NK-92 treated with Interleukin-12 subunit alpha and Interleukin-12 subunit beta, amount 100 ng/mL, for 24 hours (cell line): ENCODE measurements at places on chromosomes 1 and 21.
A peak's percentile ranks its signal among the peaks of the same experiment; 100 is the strongest.

DNA sequence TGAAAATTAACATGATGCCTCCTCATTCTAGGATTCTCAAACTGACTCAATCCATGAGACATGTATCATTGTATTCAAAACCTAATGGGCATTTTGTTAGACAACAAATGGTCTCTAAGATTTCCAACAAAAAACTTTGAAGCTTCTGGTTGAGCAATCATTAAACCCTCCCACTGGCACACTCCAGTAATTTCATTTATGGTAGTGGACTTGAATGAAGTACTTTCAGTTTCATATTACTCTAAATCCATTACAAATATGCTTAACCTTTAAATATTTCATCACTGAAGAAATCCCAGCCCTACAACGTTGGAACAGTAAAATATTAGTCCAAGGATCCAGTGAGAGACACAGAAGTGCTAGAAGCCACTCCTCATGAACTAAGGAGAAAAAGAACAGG is 43.5 kb downstream of the GBP6 start:
- no peak for DNase-seq

GRCh38 chr1:21552715-21553114 is 43.5 kb downstream of the ALPL start:
- DNase-seq, result no peak

DNA sequence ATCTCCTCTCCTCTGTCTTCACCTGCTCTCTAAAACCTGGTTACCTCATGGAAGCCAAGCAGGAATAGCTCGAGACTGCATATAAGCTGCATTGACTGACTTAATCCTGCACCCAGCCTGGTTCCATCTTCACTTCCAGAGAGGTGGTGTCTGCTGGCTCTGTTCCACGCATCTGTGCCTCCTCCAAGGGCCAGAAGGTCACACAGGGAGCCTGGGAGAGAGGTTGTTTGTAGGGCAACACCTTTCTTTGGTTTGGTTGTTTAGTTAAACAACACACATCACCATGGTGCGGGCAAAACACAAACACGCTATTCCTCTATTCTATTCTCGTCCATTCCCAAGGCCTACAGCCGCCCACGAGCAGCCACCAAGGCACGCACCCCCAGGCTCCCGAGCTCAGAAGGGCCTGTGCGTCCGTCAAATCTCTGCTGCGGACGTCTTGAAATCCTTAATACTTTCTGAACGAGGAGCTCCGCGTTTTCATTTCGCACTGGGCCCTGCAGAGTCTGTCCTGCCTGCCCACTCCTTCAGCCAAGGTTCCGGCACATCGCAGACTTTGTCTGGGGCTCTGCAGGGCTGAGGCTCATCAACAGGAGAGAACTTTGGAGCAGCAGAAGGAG is 116.2 kb downstream of the RIPK4 start:
- no peak for DNase-seq

- DNase-seq, result no peak
These were observed 6.2 kb downstream of the DHX9 start for GRCh38 chr1:182845379-182845778.

GRCh38 chr1:208258277-208258676 is 14.1 kb upstream of the PLXNA2 start:
- DNase-seq, result no peak

DNA sequence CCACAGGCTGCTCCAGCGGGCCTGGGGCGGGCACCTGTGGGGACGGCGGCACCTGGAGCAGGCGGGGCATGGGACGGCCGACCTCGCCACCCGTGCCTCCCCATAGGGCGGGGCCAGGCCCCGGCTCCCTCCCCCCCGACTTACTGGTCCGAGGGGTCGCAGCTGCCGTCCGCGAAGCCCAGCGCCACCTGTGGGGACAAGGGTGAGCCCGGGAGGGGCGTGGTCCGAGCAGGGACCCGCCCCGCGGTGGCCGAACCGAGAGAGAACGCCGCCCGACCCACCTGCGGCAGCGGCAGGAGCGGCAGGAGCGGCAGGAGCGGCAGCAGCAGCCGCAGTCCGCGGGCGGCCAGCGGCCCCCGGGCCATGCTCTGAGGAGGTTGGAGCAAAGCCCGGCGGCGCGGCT is at the start of gene TMEM52:
TSS of gene TMEM52 (minus strand) at position 379 of the 403 bp plus-strand sequence. CDS start at position 365, 14 bp downstream.
- no peak for DNase-seq

GRCh38 chr1:152968248-152968647 is 2.2 kb upstream of the SPRR4 start:
- no peak for DNase-seq

- DNase-seq, result no peak
These were observed 1874.5 kb downstream of the MRPL39 start for GRCh38 chr21:23732776-23733175.

GRCh38 chr1:47558601-47559593 is 121.1 kb downstream of the FOXD2 start:
- DNase-seq, result no peak

GRCh38 chr1:64895500-64895899 is 70.8 kb downstream of the JAK1 start:
- no peak for DNase-seq

GRCh38 chr21:43031121-43031619 is 44.5 kb downstream of the CBS start:
- DNase-seq, result no peak

- DNase-seq, result no peak
These were observed 22.6 kb downstream of the CACNA1S start for GRCh38 chr1:201089596-201089995.

GRCh38 chr1:100530880-100531487 is 7.0 kb upstream of the GPR88 start:
- DNase-seq, result peak; percentile 22

GRCh38 chr1:6360517-6361070 is 33.0 kb downstream of the ACOT7 start:
- DNase-seq, result no peak

GRCh38 chr1:168100315-168101002 is 36.3 kb downstream of the GPR161 start:
- no peak for DNase-seq

- DNase-seq, result no peak
These were observed at the start of gene HEYL for GRCh38 chr1:39639305-39640130. HEYL (minus strand) TSS chr1:39639643; CDS start chr1:39639625, 18 bp downstream.

DNA sequence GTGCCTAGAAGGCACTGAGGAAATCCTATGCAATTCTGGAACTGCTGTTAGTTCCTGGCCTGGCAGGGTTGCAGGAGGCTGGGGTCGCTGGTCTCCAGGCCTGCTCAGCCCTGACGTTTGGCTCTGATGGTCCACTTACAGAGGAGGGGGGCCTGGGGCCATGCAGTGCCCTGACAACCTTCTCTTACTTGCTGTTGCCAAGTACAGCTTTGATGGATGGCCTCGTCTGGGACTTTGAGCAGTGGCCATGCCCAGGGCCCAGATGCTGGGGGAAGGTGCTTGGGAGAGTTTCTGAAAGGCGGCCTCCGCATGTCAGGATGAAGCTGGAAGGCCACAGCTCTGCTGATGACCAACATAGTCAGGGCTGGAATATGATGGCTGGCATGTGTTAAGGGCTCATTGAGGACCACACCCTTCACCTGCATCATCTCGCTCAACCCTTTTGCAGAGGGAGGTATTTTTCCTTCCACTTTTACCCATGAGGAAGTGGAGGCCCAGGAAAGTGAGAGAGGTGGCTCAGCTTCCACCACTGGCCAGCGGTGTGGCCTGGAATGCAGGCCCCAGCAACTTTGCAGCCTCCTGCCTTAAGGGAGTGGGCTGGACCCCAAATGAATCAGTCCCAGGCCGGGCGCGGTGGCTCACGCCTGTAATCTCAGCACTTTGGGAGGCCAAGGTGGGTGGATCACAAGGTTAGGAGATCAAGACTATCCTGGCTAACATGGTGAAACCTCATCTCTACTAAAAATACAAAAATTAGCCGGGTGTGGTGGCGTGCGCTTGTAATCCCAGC is 34.7 kb upstream of the LRRC3 start:
- no peak for DNase-seq

- no peak for DNase-seq
These were observed 32.4 kb downstream of the RUNX1 start for GRCh38 chr21:35016517-35017188.

DNA sequence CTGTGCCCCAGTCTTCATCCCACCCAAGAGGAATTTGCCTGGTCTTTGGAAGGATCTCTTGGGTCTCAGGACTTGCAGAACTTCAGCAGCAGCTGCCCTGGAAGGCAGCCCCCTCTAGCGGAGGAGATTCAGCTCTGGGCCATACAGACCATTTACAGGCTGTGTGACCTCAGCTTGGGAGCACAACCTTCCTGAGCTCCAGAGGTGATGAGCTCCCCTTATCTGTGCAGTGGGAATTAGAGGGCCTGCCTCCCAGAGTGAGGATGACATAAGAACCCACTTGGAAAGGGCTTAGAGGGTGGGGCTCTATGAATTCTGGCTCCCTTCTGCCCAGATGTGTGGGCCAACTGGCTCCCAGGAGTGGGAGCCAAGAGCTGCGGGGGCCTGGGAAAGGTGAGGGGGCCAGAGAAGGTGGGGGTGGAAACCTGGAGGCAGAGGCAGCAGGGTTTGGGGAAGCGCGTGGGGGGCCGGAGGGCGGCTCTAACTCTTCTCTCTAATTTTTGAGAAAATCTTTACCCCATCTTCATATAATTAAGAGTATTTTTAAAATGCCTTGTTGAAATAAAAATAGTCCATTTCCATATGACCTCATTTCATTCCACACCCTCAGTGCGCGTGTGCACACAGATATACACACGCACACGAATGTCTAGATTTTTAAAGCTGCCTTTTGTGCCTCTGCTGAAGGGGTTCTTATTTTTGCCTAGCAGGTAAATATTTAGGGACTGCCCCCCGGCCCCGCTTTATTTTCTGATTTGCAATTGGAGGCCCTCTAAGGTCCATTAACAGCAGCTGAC is 21.5 kb downstream of the EPHB2 start:
- no peak for DNase-seq

GRCh38 chr1:206690516-206690915 is 5.8 kb downstream of the MAPKAPK2 start:
- DNase-seq, result no peak

GRCh38 chr1:62732331-62732730 is 44.1 kb upstream of the DOCK7 start:
- no peak for DNase-seq

DNA sequence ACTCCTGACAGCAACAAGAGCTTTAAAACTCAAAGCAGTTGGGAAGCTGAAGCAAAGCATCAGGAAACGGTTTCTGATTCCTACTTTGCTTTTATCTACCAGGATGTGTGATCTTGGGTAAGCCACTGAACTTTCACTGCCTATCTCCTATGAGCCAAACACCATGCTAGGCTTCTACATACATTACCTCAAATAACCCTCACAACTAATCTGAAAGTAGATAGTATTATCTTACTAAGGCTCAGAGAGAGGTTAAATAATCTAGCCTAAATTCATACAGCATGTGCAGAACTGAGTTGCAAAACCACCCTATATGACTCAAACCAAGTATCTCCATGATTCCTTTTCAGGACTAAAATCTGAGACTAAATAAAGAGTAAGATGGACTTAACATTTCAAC is 83.8 kb downstream of the EVI5 start:
- DNase-seq, result no peak

- no peak for DNase-seq
These were observed 13.1 kb downstream of the VPS26C start for GRCh38 chr21:37253991-37254390.

- DNase-seq, result no peak
These were observed 59.2 kb downstream of the B3GALT5 start for GRCh38 chr21:39671986-39672385.

- no peak for DNase-seq
These were observed 14.9 kb downstream of the TTC34 start for GRCh38 chr1:2786329-2787162.

- no peak for DNase-seq
These were observed 3.4 kb downstream of the SELL start for GRCh38 chr1:169707912-169708604.

DNA sequence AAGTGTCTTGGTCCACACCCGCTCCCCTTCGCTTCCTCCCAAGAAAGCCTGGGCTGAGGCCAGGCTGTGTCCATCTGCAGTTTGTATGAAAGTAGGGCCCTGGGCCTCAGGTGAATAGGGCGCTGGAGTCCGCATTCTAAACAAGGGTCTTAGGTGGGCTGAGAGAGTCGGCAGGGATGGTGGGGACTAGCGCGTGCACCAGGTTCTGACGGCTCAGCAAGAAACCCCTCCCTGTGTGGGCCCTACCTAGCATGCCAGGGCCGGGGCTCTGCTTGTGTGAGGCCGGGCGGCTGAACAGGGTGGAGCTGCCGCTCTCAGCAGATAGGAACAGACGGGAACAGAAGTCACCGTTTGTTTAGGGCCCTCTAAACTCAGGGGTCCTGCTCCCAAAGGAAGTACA is 1.7 kb downstream of the ACTRT2 start:
- no peak for DNase-seq

GRCh38 chr1:162687870-162688269 is 55.6 kb downstream of the DDR2 start:
- DNase-seq, result no peak

DNA sequence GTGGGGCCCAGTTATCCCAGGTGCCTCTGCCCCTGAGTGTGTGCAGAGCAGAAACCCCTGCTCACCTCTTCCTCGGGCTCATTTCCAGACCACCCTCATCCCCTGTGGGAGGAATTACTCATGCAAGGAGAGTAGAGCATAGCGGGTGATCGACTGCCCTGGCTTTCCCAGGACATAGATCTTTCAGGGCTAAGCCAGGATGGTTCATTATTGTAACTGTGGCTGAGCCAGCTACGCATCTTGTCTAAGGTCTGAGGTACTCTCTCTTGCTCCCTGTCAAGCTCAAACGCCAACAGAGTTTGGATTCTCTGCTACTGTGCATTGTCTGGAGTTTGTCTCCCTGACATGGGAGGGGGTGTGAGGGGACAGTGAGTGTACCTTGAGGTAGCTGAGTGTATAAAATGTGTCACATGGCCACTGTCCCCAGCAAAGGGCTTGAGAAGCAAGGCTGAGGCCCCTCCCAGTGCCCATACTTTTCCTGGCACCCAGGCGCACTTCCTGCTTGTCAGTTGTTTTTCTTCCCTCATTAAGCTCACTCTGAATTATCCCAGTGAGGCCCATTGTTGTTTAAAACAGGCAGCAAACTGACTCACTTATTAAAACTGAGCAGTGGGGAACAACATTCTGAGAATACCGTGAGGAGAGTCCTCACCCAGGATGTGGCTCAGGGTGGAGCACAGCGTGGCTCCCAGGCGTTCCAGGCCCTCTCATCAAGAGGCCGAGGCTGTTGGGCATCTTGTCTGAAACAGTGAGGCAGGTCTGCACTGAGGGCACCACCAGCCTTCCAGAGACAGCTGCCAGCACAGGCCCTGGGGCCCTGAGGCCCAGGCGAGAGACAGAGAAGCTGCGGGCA is 92.9 kb downstream of the LAMC2 start:
- DNase-seq, result no peak

GRCh38 chr1:42956739-42957138 is 1.9 kb downstream of the SLC2A1 start:
- DNase-seq, result no peak
